Activated naive CD4-positive, alpha-beta T cell (primary cell): ENCODE measurements at places on chromosomes 11 and 22.

DNA sequence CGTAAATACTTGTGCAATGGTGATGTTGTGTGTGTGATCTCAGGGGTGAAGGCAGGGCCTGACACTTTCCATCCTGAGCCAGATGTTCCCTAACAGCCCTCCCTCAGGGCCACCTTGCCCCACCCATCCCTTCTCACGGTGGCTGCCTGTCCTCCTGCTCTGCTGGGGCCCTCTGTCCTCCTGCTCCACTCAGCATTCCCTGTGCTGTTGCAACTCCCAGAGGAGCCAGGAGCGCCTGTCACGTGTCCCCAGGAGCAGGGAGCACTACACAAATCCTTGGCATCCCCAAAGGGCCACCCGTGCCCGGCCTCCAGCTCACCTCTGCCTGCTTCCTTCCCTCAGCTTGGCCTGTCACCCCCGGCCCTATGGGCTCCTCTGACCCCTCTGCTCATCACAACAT is 10.2 kb upstream of the CSNK1E start:
- no peak for DNase-seq

DNA sequence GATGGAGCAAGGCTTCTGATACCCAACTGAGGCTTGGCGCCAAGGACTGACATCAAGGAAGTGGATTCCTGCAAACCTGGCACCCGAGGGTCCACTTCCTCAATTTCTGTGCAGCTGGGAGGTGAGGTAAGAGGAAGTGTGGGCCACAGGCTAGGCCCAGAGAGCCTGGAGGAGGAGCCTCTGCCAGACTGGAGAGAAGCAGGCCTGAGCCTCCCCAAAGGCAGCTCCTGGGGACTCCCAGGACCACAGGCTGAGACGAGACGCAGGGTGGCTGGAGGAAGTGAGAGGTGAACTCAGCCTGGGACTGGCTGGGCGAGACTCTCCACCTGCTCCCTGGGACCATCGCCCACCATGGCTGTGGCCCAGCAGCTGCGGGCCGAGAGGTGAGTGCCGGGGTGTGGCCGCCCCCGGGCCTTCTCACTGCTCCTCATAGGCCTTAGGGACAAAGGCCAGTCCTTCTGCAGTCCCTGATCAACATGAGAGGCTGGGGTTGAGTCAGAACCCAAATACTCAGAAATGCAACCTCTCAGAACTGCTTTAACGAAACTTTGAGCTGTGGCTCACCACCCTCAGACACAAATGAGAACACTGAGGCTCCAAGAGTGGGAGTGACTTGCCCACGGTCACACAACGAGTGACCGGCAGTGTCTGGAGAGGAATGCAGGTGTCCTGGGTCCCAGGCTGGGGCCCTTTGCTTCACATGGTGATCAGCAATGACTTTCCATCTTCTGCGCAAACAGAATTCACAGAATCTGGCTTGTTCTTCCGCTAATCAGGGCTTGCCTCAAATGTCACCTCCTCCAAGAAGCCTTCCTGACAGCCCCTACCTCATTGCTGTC is at the start of gene NCF4:
Gene NCF4 (plus strand): TSS at position 186 of the 839 bp plus-strand sequence. CDS start 166 bp downstream, at position 352.
- DNase-seq, result no peak

- DNase-seq, result no peak
Measured at GRCh38 chr11:18307461-18308139, 14.3 kb downstream of the HPS5 start.

DNA sequence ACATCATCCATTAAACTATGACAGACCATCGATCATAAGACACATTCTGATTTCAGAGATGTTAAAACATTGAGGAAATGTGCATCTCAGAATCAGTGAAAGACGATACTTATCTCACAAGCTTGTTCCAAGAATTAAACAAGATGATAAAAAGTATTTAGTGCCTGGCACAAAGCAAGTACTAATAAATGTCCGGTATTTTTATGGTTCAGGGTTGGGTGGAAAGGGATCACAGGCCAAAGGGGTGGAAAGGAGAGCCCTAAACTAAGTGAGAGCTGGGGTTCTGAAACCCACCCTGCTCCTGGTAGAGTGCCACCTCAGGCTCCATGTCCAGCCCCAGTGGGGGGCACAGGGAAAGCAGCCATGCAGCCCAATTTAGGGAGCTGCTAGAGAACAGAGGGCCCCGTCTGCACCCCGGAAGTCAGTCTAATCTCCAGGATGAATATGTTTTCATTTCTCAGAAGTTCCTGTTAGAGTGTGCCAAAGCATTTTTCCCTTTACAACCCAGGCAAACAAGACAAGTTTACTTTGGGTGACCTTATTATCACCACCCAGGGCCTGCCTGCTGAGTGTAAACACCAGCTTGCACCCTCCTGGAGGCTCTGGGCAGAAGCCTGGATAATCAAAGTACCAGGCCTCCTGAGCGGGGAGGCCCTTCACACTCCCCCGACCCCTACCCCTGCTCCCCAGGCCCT is 3.8 kb upstream of the CREB3L1 start:
- no peak for DNase-seq

DNA sequence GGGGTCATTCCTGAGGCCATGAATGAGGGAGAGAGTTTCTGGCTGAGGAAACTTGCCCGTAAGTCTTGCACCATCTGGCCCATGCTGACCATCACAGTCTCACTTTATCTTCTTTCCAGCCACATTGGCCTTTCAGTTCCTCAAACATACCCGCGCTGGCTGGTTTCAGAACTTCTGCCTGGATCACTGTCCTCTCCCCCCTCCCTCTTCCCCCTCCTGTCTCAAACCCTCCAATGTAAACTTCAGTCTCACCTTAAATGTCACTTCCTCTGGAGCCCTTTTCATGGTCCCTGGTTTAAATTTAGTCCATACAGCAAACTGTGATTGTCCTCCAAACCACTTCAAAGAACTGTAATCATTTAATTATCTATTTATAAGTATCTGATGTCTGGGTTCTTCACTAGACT is 3.7 kb upstream of the TMEM109 start:
- DNase-seq, result no peak

- DNase-seq, result no peak
Measured at GRCh38 chr22:24950272-24950902, 2.1 kb upstream of the KIAA1671 start.

- no peak for DNase-seq
Measured at GRCh38 chr11:70548976-70549375, 150.6 kb downstream of the CTTN start.

DNA sequence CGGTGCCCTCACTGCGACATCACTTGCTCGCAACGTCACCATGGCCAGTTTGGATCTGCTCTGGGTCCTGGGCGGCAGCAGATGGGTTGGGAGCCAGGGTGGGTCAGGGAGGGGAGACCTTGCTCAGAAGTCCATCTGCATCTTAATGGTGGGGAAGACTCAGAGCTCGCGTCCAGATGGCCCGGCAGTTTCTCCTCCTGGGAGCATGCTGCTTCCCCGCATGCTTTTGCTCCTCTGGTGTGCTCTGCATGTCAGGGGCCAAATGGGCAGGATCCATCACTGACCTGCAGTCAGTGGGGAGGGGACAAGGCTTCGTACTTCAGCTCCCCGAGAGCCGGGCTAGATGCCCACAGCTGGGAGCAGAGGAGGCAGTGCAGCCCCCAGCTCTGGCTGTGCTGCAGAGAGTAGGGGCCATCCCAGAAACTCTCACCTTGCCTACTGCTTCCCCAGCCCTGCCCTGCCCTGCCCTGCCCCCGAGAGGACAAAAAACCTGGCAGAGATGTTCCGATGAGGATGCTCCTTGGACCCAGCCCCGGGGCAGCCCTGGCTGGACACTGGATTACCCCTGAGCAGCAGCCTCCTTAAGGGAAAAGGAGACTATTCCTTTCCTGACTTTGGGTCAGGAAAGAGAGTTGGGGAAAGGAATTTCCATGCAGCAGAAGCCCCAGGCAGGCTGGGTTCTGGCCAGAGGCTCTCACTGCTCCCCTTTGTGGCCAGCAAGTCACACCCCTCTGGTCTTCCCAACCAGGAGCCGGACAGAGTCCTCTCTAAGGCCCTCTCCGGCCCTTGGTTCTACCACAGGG is 149.9 kb downstream of the PKNOX2 start:
- no peak for DNase-seq

DNA sequence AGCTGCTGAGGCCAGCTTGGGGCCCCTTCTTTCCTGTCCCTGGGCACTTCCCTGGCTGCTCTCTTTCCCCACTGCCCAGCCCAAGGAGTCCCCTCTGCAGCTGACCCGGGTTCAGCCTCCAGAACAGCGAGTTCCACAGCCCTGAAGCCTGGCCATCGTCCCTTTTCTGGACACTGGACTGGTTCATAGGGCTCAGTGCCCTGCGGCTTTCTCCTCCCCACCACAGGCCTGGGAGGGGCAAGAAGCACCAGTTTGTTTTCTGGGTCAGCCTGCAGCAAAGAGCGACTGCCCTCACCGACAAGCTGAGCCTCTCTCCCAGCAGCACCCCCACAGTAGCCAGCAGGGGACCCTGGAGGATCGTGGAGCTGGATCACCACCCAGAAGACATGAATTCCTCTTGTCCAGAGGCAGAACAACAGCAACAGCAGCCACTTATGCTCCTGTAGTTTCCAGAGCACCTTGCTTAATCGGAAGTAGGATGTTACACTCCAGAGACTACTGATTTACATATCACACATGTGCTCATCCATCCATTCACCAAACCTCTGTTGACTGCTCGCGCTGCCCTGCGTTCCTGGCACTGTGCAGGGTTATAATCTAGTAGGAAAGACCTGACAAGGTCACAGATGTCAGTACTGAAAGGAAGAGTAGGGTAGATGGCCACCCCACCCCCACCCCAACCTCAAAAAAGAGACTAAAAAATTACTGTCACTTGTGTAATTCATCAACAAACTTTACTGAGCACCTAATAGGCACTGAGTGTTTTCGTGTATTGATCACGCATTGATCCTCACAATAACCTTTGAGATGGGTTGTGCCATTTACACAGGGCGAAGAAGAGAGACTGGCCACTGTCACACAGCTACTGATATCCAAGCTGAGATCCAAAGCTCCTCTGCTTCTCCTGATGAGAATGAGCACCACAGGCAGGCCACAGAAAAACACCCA is 13.0 kb upstream of the CXCR5 start:
- no peak for DNase-seq

- DNase-seq, result no peak
Measured at GRCh38 chr11:7605186-7605943, 67.9 kb downstream of the CYB5R2 start.

- no peak for DNase-seq
Measured at GRCh38 chr11:131661132-131661531, 290.7 kb downstream of the NTM start.

DNA sequence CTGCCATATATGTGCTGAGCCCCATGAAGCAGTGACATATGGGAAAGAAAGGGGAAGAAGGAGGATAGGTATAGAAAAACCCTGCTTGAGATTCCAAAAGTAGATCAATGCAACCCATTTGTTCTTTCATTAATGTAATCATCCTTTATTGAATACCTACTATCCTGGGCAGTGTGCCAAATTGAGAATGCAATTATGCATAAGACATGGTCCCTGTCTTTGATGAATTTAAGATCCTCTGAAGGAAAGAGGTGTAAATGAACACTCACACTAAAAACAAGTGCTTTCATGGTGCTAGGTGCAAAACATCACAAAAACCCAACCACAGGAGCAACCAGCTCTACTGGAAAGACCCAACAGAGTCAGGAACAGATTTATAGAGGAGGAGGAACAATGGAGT is 29.7 kb downstream of the FLI1 start:
- DNase-seq, result no peak

DNA sequence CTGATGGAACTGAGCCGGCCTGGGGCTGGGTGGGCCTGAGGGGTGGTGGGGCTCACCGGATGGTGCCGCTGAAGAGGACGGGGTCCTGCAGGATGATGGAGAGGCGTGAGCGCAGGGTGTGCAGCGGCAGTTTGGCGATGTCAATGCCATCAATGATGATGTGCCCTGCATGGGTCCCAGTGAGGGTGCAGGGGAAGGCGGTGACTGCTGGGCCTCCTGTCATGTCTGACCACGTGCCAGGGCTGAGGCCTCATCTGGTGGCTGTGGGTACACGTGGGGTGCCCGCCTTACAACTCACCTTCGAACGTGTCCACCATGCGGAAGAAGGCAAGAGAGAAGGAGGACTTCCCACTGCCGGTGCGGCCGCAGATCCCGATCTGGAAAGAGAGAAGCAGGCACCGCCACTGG is 7.1 kb upstream of the KCNJ11 start:
- no peak for DNase-seq

GRCh38 chr11:10388574-10388973 is 66.5 kb upstream of the AMPD3 start:
- no peak for DNase-seq

DNA sequence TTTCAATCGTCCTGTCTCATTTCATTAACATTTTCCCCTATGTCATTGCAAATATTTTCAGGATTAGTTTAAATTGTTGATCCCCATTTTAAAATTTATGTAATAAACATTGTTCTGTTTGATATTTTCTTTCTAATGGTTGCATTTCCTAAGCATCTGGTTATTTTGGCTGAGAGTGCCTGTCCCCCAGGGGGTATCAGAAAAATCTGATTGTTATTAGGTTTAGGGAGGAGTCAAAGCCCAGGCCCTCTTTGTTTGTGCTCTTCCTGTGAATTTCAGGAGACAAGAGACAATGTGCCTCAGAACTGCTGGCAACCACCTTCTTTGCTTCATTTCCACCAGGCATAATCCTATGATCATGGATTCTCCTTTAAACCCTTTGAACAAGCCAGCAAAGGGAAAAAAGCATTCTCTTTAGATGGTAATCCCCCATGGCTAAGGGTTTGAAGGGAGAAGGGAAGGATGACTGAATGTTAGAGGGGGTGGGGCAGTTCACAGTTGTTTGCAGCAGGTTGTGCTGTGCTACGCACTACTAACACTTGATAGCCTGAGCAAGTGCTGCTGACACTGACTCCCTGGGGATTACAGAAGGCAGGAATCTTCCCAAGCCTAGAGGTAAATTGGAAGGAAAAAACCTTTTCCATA is 462.4 kb upstream of the LRRC4C start:
- no peak for DNase-seq

DNA sequence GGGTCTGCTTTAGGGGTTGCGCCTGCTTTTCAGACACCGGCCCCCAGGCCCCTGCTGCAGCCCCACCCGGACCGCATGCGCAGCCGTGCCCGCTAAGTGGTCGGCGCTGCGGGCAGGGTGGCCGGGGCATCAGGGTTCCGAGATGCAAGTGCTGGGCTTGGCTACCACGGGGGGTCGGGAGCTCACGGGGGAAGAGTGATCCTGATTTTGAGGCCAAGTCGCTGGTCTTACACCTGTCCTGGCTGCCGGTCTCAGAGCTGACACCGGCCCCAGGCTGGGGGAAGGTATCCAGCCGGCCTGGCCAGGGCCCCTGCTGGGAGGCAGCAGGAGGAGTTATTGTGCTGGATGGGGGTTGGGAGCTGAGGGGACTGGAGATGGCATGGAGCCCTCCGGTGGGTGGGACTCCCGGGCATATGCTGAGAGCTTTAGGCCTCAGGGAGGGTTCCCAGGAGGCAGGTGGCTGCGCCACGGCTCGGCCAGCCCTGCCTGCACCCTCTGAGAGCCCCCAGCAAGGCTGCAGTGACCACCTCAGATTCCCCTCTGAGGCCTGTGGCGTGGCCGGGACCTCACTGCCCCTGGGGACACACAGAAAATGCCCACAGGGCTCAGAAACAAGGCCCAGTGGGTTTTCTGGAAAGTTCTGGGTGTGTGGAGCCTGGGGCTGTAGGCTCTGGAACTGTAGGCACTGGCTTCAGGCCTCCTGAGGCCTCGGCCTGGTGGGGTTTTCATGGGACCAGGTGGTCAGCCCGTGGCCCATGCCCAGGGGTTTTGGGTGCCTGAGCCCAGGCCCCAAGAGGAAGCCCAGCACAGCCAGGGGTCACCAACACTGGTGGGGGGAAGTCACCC is 4.4 kb upstream of the MUC5AC start:
- DNase-seq, result no peak
